ENCODE measurements at places on chromosomes 13 and 19.
A peak's percentile ranks its signal among the peaks of the same experiment; 100 is the strongest.

- DNase-seq, result no peak
Measured at GRCh38 chr19:18520848-18521691, 800 bp downstream of the ELL start.

- DNase-seq, result no peak
Measured at GRCh38 chr19:1237027-1237659, 662 bp downstream of the CBARP start.

GRCh38 chr19:1038978-1039645, 795 bp upstream of the ABCA7 start:
- DNase-seq, result no peak

DNA sequence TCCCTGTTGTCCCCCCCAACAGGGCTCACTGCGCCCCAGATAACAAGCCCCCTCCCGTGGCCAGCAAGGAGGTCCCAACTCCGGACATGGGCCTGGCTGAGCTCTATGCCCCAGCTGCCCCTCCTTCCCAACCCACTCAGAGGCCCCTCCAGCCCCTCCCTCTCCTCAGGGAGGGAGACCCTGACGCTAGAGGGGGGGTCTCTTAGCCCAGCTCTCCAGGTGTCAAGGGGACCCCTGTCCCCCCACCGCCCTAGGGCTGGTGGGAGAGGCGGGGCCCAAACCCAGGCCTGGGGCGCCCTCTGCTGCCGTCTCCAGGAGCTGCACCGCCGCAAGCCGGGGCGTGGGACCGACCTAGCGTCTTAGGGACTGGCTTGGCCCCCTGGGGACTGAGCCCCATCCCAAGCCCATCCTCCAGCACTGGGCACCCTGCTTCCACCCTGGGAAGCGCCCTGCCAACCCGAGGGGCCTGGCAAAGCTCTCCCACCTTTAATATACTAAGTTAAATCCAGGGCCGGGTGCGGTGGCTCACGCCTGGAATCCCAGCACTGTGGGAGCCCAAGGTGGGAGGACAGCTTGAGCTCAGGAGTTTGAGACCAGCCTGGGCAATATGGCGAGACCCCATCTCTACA, 1.4 kb downstream of the GRIN3B start:
- DNase-seq, result peak; percentile 54

DNA sequence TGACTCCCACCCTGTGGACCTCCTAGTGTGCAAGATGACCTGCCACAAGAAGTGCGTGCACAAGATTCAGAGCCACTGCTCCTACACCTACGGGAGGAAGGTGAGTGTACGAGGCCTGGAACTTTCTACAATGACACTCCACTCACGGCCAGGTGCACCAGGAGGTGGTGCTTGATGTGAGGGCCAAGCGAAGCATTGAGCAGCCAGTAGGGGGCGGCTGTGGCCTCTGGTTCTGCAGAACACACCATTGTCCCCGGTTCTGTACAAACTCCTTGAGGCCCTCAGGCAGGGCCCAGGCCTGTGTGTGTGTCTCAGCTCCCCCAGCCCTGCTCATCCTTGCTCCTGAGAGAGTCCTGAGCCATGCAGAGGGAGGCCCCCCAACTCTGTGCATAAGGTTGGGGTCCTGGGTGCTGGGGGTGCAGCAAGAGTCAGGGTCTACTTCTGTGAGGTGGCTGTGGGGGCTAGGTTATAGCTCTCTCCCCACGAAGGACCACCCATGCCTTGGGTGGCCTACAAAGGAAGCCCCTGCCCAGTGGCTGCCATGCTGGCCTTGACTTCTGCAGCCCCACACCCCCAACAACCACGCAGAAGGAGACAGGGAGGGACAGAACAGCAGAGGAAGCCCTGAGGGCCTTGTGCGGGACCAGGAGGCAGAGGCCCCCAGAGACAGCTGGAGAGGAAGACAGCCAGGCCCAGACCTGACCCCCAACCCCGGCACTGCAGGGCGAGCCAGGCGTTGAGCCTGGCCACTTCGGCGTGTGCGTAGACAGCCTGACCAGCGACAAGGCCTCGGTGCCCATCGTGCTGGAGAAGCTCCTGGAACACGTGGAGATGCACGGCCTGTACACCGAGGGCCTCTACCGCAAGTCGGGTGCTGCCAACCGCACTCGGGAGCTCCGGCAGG, 9.7 kb upstream of the USE1 start:
- no peak for DNase-seq

- no peak for DNase-seq
Measured at GRCh38 chr19:12646551-12646950, 20.0 kb downstream of the MAN2B1 start.

- DNase-seq, result no peak
Measured at GRCh38 chr19:57473646-57474045, 3.7 kb downstream of the ZNF772 start.

GRCh38 chr19:48552406-48553322, 692 bp downstream of the SULT2B1 start:
- no peak for DNase-seq

Data from stimulated activated CD4-positive, alpha-beta T cell treated with anti-CD3 and anti-CD28 coated beads, TNF-alpha, amount 100 ng/mL, for 1 hour (primary cell).